ENCODE measurements at places on chromosomes 6 and 20.

- DNase-seq = no peak
Measured at GRCh38 chr6:33683576-33684427, 27.7 kb downstream of the UQCC2 start.

DNA sequence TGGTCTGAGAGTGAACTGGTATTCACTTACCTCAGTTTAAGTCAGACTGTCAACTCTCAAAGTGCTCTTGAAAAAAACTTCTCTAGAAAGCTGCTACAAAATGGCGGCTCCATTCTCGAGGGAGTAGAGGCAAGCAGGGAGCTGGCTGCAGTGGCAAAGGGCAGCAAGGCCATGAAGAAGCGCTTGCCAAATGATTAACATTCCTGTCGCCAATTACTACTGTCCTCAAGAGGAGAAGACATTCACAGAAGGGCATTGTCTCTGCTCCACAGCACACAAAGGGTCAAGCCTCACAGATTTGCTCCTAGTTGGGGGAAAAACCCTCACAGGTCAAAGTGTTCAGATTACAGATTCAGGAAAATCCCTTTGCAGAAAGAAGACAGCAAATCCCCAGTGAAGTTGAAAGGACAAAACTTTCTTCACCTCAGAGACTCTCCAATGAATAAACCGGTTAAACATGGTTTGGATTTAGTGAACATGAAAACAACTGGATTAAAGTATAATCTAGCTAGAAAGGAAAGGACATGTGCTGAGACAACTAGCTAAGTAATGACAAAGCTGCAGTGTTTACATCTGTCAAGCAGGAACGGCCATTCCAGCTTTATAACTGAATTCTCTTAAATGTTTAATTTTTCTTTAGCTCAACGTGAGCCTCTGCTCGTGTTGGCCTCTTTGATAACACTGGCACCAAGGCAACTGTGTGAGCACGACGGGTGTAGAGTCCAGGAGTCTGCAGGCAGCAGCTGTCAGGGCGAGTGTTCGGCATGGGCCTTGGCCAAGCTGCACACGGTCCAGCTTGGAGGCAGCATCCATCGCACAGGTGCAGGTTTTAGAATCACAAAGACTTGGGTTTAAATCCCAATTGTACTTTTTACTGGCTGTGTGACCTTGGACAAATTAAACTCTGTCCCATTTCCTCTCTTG, 37.6 kb downstream of the NR2E1 start:
- DNase-seq = no peak

GRCh38 chr6:96942676-96943075, 18.1 kb downstream of the KLHL32 start:
- no peak for DNase-seq

GRCh38 chr6:158714706-158715105, 64.9 kb downstream of the SYTL3 start:
- DNase-seq = no peak

DNA sequence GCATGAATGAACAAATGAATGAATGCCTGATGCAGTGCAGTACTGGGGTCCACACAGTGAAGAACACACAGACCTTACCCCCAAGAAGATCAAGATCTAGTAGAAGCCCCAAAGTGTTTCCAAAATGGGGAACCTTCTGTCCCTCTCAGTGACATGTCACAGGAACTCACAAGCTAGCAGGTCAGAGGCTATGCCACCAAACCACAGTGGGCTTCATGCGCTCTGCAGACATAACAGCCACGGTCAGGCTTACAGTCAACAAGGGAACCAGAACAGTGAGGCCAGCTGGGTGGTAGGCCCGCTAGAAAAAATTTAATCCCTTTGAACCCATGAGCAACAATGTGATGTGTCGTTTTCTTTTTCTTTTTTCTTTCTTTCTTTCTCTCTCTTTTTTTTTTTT, 20.2 kb upstream of the ARFGEF2 start:
- no peak for DNase-seq

- no peak for DNase-seq
Measured at GRCh38 chr6:111576291-111576690, 29.4 kb downstream of the TRAF3IP2 start.

- no peak for DNase-seq
Measured at GRCh38 chr6:18676548-18676947, 289.4 kb downstream of the RNF144B start.

GRCh38 chr20:43442282-43442880, 15.3 kb upstream of the SRSF6 start:
- no peak for DNase-seq

GRCh38 chr20:43243672-43244269, 54.1 kb upstream of the PTPRT start:
- no peak for DNase-seq

- DNase-seq = no peak
Measured at GRCh38 chr6:53906842-53907241, 112.0 kb downstream of the LRRC1 start.

GRCh38 chr20:19943061-19943521, 74.1 kb upstream of the NAA20 start:
- DNase-seq = no peak

DNA sequence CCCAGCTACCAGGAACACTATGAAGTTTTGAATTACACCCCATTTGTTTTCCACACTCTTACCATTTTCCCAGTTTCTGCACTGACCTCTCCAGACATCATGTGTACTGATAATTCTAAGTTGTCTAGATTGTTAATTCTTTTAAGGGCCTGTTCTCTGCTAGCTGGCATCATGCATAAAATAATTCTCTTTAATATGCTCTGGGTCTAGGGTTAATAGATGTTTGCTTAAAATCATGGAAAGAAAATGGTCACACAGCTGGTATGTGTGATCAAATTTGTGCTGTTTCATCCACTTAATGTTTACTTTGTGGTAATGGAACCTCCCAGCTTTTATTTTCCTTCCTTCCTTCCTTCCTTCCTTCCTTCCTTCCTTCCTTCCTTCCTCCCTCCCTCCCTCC, 49.1 kb downstream of the HFE start:
- DNase-seq = no peak

- no peak for DNase-seq
Measured at GRCh38 chr6:67976486-67976885, 658.6 kb upstream of the ADGRB3 start.

DNA sequence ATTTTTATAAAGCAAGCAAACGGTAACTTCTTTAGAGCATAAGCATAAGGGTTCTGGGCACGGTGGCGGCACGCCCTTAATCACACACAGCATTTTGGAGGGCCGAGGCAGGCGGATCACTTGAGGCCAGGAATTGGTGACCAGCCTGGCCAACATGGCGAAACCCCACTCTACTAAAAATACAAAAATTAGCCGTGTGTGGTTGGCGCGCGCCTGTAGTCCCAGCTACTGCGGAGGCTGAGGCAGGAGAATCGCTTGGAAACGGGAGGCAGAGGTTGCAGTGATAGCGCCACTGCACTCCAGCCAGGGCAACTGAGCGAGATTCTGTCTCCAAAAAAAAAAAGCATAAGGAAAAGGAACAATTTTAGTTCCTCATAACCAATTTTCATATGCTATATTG, 2.6 kb downstream of the SENP6 start:
- no peak for DNase-seq

- no peak for DNase-seq
Measured at GRCh38 chr20:41222703-41223102, 85.4 kb downstream of the PLCG1 start.

- no peak for DNase-seq
Measured at GRCh38 chr6:110517034-110517433, 40.6 kb upstream of the SLC22A16 start.

DNA sequence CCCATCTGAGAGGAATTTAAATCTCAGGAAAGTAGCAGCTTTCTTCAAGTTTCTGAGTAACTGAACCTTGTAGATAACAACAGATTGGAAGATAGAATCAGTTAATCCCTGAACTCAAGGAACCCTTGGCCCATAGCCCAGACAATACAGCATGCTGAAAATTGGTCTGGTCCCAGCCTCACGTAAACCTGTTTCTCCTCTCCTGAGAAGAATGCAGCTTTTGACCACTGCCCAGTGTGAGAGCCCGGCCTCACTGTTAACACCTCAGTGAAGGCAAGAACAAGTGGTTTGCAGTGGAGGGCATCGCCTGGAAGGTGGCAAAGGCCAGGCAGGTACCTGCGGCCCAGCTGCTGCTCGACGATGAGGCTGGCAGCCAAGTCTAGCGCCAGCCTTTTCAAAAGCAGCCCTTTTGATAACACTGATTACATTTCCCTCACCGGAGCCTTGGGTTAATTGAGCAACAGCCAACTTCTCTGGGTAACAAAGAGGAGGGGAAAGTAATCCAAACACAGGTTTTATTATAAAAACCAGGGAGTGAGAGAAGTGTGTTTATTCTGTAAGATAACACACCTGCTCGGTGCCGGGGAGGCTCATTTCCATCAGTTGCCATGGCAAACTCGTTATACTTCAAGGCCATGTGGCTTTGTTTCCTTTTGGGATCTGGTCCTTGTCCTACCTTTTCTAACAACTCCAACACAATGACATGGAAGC, 54.0 kb downstream of the TRAF3IP2 start:
- DNase-seq = no peak

GRCh38 chr6:154937306-154938220, 57.6 kb upstream of the TIAM2 start:
- DNase-seq = no peak

DNA sequence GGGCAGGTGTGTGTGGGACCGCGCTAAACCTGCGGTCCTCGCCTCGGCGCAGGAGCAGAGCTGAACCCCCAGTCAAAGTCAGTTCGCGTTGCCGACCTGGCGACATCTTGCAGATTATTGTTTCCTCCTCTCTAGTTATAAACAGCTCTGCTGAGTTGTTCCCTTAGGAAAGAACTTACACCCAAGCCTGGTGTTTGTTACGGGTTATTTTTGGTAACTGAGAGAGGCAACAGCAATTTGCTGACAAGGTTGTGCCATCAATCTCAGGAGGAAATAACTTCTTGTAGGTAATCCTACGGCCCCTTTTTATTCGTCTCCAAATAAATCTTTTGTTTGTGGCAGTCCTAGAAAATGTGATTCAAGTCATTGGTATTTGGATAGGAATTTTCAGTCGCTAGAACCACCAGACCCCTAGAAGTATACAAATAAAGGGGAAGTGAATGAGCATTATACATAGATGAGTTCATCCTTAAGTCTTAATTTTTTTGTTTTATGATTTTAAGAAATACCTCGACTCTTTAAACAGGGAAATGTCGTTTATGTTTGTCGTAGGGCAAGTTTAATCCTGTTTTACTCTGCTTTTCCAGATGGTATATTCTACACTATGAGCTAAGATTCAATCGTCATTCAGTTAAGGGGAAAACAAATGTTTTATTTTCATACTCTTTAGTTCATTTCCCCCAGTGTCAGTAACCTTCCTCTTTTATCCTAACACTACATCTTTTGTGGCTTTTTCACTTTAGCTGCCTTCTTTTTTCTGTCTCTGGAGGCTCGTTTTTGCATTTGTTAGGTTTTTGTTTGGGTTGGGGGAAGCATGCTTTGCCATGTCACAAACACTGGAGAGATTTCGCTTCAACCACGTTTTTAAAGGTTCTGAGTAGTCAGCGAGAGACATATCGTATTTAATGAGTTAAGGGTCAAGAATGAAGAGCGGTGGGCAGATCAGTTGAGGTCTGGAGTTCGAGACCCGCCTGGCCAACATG, 1.2 kb downstream of the PM20D2 start:
- peak; percentile 33 for DNase-seq

- DNase-seq = no peak
Measured at GRCh38 chr6:53989504-53989903, 121.7 kb upstream of the MLIP start.

DNA sequence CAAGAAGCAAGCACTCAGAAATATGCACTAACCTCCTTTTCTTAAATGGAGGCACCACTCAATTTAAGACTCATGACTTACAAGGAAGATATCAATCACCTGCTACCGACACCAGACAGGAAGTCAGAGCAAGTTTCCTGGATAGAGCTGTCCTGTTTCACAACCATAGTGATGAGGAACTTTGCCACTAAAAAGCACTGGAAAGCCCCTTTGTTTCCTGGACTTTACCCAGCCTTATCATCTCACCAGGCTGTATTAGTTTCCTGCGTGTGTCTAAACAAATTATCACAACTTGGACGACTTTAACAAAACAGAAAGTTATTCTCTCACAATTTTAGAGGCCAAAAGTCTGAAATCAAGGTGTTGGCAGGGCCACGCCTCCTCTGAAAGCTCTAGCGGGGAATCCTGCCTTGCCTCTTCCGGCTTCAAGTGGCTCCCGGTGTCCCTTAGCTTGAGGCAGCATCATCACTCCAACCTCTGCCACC, 253.8 kb upstream of the STXBP5 start:
- no peak for DNase-seq

- DNase-seq = no peak
Measured at GRCh38 chr6:6793388-6794250, 205.1 kb downstream of the LY86 start.
